ENCODE measurements at places on chromosomes 6 and 20.

DNA sequence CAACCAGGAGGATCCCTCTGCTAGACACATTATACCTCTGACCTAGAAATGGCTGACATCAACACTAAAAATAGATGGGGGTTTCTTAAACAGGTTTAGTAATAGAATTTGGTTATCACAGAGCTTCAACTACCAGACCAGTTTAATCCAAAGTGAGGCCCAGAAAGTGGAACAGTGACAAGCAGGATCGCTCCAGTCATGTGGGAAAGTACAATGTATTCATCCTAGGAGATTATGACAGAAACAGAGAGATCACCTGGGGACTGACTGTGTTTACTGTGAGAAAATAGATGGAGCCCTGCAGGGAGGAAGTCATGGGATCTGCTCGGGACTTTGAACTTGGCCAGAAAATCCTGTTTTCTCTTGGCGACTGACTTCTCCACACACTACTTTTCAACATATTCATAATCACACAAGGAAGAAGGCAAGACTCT lies 238.7 kb upstream of the SOX4 start:
- no peak for DNase-seq

DNA sequence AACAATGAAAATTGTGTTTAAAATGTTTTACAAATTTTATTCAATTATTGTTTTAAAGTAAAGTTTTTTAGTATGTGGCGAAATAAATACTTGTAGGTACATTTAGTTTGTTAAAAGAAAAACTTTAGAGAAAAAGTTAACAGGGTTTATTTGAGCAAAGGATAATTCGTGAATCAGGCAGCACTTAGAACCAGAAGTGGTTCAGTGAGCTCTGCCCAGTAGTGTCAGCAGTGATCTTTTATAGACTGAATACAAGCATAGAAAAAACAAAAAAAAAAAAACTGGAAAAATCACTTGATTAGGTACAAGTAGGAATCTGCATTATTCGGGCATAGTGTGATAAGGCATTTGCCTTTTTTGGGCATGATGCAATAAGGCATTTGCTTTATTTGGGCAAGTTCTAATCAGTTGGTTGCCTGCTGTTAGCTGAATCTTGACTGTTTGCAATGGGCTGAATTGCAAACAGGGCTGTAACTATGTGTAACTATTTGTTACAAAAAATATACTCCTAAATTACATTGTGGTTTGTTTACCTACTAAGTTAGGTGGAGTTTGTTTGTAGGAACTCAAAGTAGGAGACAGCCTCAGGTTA lies 122.9 kb upstream of the MMS22L start:
- no peak for DNase-seq

DNA sequence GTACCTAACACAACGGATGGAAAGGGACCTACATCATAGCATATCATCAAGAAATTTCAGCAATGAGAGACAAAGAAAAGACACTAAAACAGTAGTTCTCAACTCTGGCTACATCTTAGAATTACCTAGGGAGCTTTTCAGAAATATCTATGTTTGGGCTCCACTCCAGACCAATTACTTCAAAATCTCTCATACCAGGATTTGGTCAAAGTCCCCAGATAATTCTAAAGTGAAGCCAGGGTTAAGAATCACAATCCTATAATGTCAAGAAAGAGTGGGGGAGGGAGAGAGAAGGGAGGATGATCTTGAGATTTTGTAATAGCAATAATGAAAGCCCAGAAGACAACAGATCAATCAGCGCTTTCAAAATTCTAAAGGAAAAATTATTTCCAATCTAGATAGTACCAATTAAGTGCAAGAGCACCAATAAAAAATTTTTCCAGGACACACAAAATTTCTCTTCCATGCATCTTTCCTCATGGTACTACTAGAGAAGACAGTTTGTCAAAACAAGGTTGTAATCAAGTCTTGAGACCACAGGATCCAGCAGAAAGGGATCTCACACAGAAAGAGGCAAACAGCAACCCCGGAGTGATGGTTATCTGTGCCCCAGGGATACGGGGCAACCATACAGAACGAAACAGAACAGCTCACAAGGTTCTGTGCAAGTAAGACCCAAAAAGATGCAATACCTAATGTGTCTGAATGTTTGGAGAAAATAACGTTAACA lies 152.9 kb upstream of the DST start:
- no peak for DNase-seq

DNA sequence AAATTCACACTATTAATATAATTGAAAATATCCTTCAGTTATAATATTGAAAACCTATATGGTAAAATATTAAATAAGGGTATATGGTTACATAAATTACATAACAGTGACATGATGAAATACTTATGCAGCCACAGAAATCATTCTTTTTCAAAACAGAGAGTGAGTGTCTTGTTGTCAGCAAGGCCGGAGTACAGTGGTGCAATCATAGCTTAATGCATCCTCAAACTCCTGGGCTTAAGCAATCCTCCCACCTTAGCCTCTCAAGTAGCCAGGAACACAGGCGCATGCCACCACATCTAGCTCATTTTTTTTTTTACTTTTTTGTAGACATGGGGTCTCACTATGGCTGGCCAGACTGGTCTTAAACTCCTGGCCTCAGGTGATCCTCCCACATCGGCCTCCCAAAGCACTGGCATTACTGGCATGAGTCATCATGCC lies 40.4 kb downstream of the FAM8A1 start:
- DNase-seq = no peak

GRCh38 chr6:158290040-158290439 lies 22.2 kb upstream of the TULP4 start:
- no peak for DNase-seq

- no peak for DNase-seq
These were observed 130.4 kb upstream of the CDYL start for GRCh38 chr6:4645713-4646360.

DNA sequence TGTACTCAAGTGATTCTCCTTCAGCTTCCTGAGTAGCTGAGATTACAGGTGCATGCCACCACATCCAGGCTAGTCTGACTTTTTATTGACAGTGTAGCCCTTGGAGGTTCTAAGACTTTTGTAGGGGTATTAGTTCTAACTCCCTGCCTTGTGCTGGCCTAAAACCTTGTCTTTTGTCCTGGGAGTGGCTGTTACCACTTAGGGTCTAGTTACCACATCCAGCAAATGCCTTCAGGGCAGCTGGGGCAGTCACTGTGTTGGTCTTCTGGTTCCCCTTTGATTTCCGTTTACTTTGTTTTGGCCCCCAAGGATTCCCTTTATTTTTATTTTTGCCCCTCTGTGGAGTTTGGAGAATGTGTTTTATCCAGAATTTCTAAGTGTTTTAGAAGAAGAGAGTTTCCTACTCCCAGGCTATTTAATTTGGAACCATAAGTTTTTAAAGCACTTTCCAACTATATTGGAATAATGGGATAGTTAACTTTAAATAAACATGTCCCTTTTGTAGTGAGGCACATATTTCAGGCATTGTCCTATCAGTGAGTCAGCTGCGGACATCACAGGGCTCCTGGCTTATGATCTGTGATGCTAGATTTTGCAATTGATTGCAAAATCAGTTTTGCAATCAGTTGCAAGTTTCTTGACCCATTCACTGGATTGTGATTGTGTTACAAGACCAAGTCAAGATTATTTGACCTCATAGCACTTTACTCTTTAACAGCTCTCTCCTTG lies 25.0 kb downstream of the IL22RA2 start:
- DNase-seq = no peak

DNA sequence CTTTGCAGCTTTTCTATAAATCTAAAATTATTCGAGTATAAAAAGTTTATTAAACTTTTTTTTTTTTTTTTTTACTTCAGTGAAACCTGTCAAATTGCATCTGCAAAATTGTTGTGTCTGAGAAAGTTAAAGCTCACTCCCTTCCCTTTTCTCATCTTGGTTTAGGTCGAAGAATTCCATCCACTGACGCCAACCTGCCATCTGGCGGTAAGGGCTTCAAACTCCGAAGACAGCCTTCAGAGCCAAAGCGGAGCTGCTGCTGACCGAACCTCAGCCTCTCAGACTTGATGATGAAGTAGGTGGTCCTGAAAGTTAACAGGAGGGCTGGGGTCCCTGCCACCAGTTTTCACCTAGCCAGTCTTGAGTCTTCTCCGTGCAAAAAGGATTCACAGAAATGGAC lies 29.6 kb upstream of the VAPB start:
- no peak for DNase-seq

DNA sequence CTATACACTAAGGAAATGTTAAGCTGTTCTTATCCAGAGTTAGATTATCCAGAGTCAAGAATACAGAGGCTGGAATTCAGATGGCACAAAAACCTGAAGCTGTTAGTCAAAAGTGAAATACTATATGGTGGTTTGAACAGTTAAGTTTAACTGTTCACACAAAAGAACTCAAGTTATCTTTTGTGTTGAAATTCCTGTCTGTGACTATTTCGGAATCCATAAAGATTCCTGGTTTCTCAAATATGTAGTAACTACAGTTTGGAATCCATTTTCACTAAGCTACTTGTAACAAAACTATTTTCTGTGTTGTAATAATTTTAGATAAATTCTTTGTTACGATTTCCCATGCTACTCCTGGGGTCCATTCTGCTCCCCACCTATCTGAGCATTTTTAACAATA lies 24.5 kb downstream of the FIG4 start:
- DNase-seq = no peak

GRCh38 chr6:46468403-46469010 lies 22.7 kb downstream of the RCAN2 start:
- no peak for DNase-seq

- no peak for DNase-seq
These were observed 154.6 kb downstream of the KCNQ5 start for GRCh38 chr6:72776456-72776855.
